Activated CD4-positive, alpha-beta T cell treated with anti-CD3 and anti-CD28 coated beads for 36 hours (primary cell): ENCODE measurements at places on chromosomes 4 and X. TPM values are rescaled to one million over a fixed set of nuclear protein-coding genes. Genes with fewer than 3 reads are reported as not detected.

The ZNF330 gene
- total RNA-seq = 40.5 TPM

The TKTL1 gene
- total RNA-seq = not detected

The MAGEA4 gene
- total RNA-seq = not detected

The PPEF2 gene
- 0.09 TPM for total RNA-seq

The ANK2 gene
- total RNA-seq = 3.3 TPM
